ENCODE measurements at places on chromosomes 7 and 10. TPM values are rescaled to one million over a fixed set of nuclear protein-coding genes. Genes with fewer than 3 reads are reported as not detected.

Gene CYP2C19
- not detected for total RNA-seq

Gene AOAH
- total RNA-seq = not detected

Gene CALY
- total RNA-seq = not detected

Gene STK31
- under 0.01 TPM for total RNA-seq

Gene C10orf71
- not detected for total RNA-seq

Gene HIBADH
- 74.8 TPM for total RNA-seq

Gene SSC4D
- 0.88 TPM for total RNA-seq

DNA sequence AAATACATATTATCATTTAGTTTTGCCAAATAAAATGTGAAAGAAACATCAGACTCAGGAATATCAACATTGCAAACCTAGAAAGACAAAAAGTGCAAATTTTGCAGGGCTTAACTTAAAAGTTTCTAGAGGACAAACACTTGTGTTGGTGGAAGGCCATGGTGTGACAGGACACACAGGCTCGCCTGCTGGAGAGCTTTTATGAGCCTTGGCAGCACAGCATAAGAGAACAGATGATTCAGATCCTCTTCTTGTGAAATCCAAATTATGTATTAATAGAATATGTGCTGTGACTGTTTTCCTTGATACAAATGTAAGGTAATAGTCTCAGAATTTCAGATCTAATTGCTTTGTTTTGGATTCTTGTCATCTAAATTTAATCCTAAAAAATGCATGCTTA, 72.9 kb upstream of the ABCB5 start:
- H3K27ac ChIP-seq = no peak overlapping the region
- no peaks in the 10 kb centered on the region for H3K27me3 ChIP-seq
- DNase-seq = peak; percentile 70
- no peaks in the 10 kb centered on the region for H3K36me3 ChIP-seq
- no peaks in the 10 kb centered on the region for H3K4me1 ChIP-seq

DNA sequence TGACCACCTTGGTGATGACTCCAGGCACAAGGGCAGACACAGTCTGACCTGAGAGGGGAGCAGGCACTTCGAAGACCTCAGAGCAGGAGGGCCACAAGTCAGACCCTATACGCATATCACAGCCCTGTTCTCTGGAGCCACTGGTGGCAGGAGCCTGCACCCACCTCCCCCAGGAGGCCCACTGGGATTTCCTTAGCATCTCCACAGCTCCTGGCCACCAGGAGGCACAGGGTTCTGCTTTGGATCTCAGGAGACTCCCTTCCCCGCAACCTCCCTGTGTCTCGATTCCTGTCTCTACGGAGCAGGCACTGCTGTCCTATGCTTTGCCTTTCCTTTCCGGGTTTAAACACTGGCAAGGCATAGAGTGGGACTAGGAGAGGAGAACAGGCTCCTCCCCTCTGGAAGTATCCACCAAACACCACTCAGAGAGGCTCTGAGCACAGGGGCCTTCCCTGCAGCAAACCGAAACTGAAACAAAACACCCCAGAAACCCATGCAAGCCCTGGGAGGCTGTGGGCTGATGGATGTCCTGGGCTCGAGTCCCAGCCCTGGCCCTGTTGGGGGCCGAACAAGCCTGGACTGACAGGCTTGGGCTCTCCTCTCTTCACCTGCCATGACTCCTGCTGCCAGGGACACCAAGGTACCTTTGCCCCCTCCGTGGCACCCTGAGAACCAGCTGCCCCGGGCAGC, 166.3 kb downstream of the NEURL1 start:
- no peaks in the 10 kb centered on the region for H3K27me3 ChIP-seq
- DNase-seq = peak; percentile 99
- peaks cover 43% of the 10 kb centered on the region for H3K36me3 ChIP-seq
- peak overlapping the region; percentile 89 for H3K4me3 ChIP-seq

- no peaks in the 10 kb centered on the region for H3K36me3 ChIP-seq
- peaks cover 30% of the 10 kb centered on the region for H3K4me1 ChIP-seq
- no peak for DNase-seq
- no peak overlapping the region for H3K27ac ChIP-seq
- H3K27me3 ChIP-seq = no peaks in the 10 kb centered on the region
Measured at GRCh38 chr10:17788646-17789045, 20.5 kb upstream of the MRC1 start.

GRCh38 chr10:79883986-79884385, 57.4 kb downstream of the NUTM2E start:
- no peaks in the 10 kb centered on the region for H3K36me3 ChIP-seq
- DNase-seq = no peak
- H3K27ac ChIP-seq = no peak overlapping the region
- no peak overlapping the region for H3K4me3 ChIP-seq
- H3K4me1 ChIP-seq = no peaks in the 10 kb centered on the region

- H3K4me3 ChIP-seq = no peak overlapping the region
- no peaks in the 10 kb centered on the region for H3K4me1 ChIP-seq
- no peaks in the 10 kb centered on the region for H3K36me3 ChIP-seq
Measured at GRCh38 chr7:2928613-2929311, 84.7 kb upstream of the GNA12 start.

DNA sequence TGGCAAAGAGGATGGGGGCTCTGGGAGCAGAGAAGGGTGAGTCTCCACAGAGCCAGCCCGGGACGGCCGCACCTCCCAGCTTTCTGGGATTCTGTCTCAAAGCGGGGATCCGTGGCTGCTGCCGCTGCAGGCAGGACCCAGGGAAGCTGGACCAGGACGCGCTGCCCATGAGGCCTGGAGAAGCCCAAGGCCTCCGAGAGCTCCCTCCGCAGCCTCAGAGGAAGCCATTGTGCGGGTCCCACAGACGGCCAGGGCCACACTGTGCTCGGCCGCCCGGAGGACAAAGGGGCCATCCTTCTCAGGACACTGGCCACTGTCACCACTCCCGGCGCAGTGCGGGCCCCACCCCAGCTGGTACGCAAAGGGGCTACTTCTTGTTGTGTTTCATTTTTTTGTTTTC, 79.3 kb upstream of the PDGFA start:
- no peaks in the 10 kb centered on the region for H3K27me3 ChIP-seq
- peaks cover 12% of the 10 kb centered on the region for H3K4me1 ChIP-seq
- no peak for DNase-seq
- no peak overlapping the region for H3K27ac ChIP-seq
- no peak overlapping the region for H3K4me3 ChIP-seq

DNA sequence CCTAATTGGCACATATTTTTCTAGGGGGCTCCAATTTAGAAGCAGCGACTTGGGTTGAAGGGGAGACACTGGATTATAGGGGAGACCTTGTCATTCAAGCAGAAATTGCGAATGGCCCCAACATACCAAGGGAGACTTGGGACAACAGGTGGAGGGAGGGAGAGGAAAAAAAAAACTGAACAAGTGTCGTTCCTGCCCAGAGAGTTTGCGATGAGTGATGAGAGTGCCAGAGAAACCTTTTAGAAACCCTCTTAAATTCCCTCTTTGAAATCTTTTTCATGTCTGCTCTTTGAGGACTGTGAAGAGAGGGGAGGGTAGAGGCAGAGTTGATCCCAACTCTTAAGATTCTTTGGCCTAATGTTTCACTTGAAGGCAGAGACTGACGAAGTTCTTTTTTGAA, 24.3 kb downstream of the RBM20 start:
- peaks cover 32% of the 10 kb centered on the region for H3K27me3 ChIP-seq
- no peak overlapping the region for H3K4me3 ChIP-seq
- H3K36me3 ChIP-seq = no peaks in the 10 kb centered on the region
- DNase-seq = no peak

GRCh38 chr7:96649981-96650380, 59.7 kb downstream of the SEM1 start:
- no peaks in the 10 kb centered on the region for H3K4me1 ChIP-seq
- no peak overlapping the region for H3K4me3 ChIP-seq
- no peak for DNase-seq

DNA sequence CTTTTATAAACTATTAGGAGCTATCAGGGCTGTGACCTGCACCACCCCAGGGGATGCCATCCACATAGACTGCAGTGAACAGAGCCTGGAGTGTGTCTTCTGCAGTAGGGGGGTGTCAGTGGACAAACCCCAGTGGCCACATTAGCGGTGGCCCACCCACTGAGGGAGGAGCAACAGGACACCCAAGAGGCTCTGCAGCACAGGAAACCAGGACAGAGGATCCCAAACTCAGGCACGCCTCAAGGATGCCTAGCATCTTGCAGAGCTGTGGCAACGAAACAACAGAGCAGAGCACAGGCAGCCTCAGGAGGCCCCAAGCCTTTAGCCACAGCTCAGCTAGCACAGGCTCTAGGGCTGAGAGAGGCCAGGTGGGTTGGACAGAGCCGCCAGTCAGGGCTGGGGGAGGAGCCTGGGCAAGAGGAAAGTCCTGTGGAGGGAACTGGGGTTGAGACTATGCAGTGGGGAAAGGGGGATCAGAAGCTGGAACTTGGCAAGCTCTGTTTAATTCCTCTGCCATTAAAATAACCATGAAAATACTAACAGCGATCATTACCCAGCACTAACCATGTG, 53.8 kb downstream of the GRID1 start:
- H3K27ac ChIP-seq = no peak overlapping the region
- no peak for DNase-seq
- no peaks in the 10 kb centered on the region for H3K36me3 ChIP-seq

GRCh38 chr10:32489901-32490300, 44.0 kb downstream of the CCDC7 start:
- no peaks in the 10 kb centered on the region for H3K4me1 ChIP-seq
- DNase-seq = peak; percentile 52
- no peak overlapping the region for H3K27ac ChIP-seq
- H3K36me3 ChIP-seq = no peaks in the 10 kb centered on the region
- H3K4me3 ChIP-seq = no peak overlapping the region

DNA sequence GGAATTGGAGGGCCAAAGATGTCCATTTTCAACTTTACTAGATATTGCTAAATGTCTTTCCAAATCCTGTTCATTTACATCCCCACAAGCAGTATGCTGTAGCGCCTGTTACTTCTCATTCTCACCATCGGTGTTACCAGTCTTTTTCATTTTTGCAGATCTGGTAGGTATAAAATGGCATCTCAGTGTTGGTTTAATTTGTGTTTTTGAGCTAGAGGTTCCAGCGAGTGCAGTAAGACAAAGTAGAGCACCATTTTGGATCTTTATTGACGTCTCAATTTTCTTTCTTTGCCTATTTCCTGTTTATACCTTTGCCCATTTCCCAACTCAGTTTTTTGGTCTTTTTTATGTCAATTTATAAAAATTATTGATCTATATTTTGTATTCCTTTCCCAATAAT, 55.6 kb downstream of the NRF1 start:
- no peak for DNase-seq
- H3K36me3 ChIP-seq = peaks cover 4% of the 10 kb centered on the region
- H3K4me1 ChIP-seq = peaks cover 12% of the 10 kb centered on the region
- no peaks in the 10 kb centered on the region for H3K27me3 ChIP-seq

GRCh38 chr7:38393874-38394273, 120.4 kb upstream of the TARP start:
- H3K27me3 ChIP-seq = no peaks in the 10 kb centered on the region
- DNase-seq = no peak
- no peaks in the 10 kb centered on the region for H3K4me1 ChIP-seq
- no peak overlapping the region for H3K27ac ChIP-seq
- no peak overlapping the region for H3K4me3 ChIP-seq
- no peaks in the 10 kb centered on the region for H3K36me3 ChIP-seq

DNA sequence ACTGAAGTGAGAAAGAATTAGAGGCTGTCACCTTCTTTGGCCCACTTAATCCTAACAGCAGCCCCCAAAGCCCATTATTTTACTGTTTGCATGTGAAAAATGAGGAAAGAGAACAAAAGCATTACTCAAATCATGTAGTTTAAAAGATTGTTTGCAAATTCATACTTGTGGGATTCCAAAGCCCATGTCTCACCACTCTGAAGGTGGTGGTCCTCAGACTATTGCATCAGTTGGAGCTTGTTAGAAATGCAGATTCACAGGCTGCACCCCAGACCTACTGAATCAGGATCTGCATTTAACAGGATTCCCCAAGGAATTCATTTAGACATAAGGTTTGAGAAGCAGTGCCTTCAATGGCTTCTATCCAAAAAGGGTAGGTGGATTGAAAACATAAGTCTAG, 93.7 kb upstream of the PDE1C start:
- H3K36me3 ChIP-seq = no peaks in the 10 kb centered on the region
- peak overlapping the region; percentile 96 for H3K27ac ChIP-seq
- H3K4me1 ChIP-seq = peaks cover 41% of the 10 kb centered on the region
- DNase-seq = no peak
- H3K27me3 ChIP-seq = no peaks in the 10 kb centered on the region

DNA sequence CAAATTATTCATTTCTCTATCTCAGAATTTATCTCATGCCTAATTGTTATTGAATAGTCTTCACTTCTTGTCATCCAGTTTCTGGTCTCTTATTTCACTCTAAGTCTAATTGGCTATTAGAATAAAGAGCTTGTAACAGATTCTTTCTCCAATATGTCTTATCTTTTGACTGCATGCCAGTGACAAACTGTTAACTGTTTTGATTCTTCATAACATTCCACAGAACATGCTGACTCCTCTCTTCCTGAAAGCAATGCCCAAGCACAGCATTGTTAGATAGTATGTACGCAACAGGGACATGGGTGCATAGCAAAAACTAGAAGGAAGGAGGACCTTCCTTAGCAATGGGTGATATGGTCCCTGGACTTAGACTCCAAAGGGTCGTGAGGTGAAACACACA, 65.4 kb downstream of the TRUB1 start:
- H3K27ac ChIP-seq = no peak overlapping the region
- no peak for DNase-seq
- peaks cover 9% of the 10 kb centered on the region for H3K4me1 ChIP-seq

DNA sequence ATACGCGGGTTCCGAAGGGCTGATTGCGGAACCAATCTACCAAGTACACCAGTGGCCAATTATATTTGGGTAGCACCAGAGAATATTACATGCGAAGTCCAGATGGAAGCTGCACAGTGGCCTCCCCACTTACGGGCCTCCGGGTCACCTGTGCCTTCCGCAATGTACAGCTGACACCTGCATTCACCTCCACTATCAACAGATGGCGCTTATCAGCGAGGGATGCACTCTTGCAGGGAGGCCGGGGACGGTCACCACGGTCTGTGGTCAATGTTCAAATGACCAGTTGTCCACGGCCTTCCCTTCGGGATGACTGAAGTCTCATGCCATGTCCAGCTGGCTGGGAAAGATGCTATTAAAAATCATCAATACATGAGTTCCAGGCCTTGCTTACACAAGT, 47.6 kb downstream of the SLIT1 start:
- H3K4me1 ChIP-seq = no peaks in the 10 kb centered on the region
- H3K27ac ChIP-seq = no peak overlapping the region
- H3K27me3 ChIP-seq = peaks cover 9% of the 10 kb centered on the region

DNA sequence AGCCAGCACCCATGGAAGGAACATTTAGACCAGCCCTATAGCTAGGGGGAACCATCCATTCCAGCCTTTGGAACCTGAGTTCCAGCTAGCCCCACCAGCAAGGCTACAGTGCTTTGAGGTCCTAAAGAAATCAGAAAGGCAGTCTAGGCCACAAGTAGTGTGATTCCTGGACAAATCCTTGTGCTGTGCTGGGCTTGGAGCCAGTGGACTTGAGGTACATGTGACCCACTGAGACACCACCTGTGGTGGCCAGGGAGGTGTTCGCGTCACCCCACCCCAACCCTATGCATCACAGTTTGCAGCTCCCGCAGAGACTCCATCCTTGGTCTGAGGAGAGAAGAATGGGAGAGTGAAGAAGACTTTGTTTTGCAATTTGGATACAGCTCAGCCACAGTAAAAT, 31.8 kb downstream of the ZNF277 start:
- no peak overlapping the region for H3K4me3 ChIP-seq
- H3K27ac ChIP-seq = no peak overlapping the region
- peaks cover 10% of the 10 kb centered on the region for H3K4me1 ChIP-seq
- H3K27me3 ChIP-seq = no peaks in the 10 kb centered on the region
- DNase-seq = no peak
- H3K36me3 ChIP-seq = no peaks in the 10 kb centered on the region
